Activated gamma-delta T cell treated with Interleukin-2 at 50 U/mL for 16 hours (primary cell): ENCODE measurements at places on chromosomes 3 and 15.
A peak's percentile ranks its signal among the peaks of the same experiment; 100 is the strongest.

GRCh38 chr3:39052583-39052982 is 767 bp downstream of the WDR48 start:
- DNase-seq, result no peak

GRCh38 chr3:128073185-128073725 is 21.0 kb downstream of the SEC61A1 start:
- DNase-seq, result no peak

DNA sequence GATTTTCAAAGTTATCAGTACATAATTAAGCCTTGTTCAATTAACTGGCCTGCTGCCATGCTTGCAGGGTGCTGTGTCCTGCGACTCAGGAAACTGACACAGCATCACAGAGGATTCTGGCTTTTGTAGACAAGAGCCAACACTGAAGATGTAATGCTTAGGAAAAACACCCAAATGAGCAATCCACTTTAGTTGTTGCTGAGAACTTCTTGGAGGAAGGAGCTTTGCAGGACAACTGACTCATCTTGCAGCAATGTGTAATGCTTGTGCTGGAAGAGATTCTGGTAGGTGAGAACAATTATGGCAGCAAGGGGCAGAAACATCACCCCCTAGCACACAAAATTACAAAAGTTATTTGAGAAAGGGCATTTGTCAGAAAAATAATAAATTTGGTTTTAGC is 67.6 kb downstream of the NLGN1 start:
- DNase-seq, result no peak

- DNase-seq, result no peak
Measured at GRCh38 chr15:69119001-69119400, 41.4 kb upstream of the GLCE start.

- DNase-seq, result no peak
Measured at GRCh38 chr15:65558336-65558735, 28.1 kb downstream of the HACD3 start.

GRCh38 chr15:89444241-89445225 is 51.9 kb downstream of the RHCG start:
- no peak for DNase-seq

- DNase-seq, result peak; percentile 37
Measured at GRCh38 chr3:45659661-45660566, 29.3 kb upstream of the SACM1L start.

- DNase-seq, result peak; percentile 17
Measured at GRCh38 chr3:18423401-18424212, 1.5 kb downstream of the SATB1 start.

DNA sequence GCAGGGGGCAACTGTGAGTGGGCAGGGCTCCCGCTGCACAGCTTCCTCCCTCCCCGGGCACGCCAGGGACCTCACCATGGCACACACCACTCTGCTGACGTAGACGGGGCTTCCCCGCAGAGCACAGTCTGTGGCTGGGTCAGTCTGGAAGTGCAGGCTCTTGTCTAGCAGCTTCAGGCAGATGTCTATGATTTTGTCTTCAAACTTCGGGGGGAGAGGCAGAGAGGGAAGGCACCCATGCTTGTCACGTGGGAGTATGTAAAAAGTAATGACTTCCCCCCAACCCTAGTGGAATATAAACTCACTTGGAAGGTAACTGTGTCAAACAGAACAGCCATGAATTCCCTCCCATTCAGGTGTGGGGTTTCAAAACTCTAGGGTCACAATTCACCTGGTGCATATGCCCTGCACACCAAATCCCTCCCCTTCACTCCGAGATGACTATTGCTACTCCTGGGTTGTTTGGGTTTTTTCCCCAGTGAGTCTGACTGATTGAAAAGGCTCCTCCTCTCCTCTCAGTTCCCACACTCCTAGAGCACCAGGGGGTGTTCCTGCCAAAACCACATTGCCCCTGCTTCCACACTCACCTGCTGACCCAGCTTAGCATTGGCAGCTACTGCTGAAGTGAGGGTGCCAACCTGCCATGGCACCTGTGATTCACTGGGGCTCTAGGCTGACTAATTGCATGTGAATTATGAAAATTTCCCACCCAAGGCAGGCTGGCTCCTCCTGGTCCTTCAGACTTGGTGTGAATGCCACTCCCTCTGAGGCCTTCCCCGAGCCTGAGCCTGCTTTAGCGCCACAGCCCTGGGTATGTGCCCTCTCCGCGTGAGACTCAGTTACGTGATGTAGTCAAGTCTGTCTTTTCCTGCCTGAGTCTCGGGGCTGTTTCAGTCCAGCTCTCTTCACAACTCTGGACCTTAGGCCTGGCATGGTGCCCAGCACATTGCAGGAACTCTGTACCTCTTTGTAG is 13.0 kb downstream of the TGM5 start:
- no peak for DNase-seq

DNA sequence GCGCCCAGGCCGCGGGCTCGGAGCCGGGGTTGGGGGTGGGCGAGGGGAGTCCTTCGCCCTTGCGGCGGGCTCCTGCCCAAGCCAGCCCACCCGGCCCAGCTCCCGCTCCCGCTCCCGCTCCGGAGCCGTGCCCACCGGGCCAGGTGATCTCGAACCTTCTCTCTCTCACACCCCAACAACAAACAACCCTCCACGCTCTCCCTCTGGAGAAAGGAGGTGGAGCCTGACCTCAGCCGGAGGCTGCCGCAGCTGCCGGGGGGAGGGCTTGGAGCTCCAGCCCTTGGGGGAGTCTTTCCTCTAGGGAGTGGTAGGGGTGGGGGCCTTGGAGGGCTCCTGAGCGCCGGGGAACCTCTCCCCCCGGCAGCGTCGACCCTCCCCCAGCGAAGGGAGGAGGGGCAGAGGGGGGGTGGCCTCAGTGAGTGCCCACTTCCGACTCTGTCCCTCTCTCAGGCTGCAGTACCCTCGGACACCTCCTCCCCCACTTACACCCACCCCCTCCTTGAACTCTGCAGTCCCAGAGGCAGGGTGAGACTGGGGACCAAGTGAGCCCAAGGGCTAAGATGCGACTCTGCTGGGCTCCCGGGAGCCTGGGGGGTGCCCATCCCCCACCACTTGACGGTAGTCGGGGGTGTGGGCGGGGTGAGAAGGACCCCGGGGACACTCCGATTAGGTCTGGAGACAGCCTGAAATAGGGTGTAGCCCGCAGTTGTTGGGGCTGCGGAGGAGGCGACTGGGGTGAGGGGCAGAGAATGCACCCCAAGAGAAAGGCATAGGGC is 4.4 kb upstream of the BAHD1 start:
- no peak for DNase-seq

DNA sequence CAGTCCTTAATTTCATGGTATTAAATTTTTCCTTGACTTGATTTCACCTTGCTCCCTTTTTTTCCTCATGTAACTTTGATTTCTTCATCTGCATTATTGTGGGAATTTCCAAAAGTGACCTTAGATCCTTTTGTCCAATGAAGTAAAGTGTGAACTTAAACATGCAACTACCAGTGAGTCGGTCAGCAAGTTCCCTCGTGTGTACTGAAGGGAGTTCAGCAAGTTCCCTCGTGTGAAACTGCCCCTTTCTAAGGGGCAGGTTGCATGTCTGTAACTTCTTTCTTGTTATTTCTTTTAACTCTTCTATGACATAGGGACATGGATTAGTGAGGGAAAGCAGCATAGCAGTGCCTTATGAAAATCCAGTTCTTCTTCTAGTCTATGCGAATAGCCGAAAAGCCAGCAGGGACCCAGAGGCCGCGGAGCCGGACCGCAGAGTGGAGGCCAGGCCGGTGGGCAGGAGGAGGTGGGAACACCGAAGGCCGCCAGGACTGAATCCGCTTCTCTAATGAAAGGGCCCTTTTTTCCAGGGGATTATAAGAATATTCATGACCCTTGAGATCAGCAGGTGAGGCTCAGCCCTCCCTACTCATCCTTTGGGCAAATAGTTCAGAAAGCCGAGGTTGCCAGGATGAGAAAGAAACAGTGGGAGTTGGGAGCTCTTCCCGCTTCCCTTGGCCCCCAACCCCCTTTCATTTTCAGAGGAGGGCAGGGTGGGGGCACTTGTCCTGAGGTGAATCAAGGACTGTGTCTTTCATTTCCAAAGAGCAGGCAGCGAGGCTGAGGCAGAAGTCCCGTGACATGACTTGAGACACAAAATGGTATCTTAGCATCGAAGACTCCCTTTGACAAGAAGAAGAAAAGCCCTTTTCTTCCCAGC is 117.5 kb downstream of the OPA1 start:
- no peak for DNase-seq
